ENCODE measurements at places on chromosomes 13 and 19.
A peak's percentile ranks its signal among the peaks of the same experiment; 100 is the strongest.

DNA sequence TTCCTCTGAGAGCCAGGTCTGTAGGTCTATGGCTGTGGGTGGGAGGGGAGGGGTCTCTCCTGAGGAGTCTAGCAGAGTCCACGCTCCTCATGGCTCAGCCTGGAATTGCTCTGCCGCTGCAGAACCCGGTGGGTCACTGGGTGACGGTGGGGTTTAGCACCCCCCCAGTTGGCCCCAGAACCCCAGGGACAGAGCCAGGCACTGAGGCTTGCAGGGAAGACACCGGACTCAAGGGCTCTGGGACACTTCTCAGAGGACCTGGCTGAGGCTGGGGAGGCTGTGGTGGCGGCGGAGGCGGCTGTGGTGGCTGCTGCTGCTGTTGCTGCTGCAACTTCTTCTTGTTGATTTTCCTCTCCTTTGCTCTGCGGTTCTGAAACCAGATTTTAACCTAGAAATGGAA lies 6.1 kb downstream of the CDX2 start:
- no peak for DNase-seq

DNA sequence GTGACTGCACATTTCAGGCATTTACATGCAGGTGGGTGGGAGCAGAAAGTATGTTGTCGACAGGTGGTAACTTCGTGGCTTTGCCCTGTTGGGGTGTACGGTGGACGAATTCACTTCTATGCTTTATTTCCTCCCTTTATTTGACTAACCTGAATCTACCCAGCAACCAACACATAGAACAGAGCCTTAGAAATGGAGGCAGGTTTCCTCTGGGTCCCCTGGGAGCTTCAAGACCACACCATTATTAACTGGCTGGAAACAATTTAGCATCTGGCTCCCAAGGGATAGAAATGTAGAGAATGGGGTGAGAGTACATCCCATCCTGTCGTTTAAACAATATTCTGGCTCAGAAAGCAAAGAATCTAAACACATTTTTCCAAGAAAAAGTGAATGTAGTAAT lies 244.4 kb downstream of the DLEU7 start:
- no peak for DNase-seq

GRCh38 chr13:72390909-72391308 lies 336.5 kb downstream of the MZT1 start:
- no peak for DNase-seq

DNA sequence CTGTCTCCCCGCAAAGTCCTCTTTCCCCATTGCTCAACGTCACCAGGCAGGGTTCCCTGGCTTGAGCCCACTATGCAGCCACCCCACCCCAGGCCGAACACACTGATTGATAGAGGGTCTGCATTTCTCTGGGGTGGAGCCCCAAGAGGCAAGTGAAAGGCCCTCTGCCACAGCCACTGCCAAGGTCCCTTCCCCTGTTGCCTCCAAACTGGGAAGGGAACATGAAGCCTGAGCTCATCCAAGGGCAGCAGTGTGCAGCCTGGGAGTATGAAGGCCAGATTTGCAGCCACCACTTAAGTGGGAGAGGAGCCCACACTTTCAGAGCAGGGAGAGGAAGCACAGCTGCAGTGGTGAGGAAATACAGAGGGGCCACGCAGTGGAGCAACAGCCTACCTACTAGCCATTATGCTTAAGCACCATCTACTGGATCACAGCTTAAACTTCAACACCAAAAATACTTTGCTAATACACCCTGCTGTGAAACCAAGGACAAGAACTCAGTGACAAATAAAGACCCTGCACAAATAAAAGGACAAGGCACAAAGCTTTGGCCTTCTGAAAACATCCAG lies 48.6 kb downstream of the UBL3 start:
- DNase-seq, result no peak

GRCh38 chr13:23449398-23450162 lies 16.1 kb upstream of the SACS start:
- DNase-seq, result no peak

- no peak for DNase-seq
Observed at GRCh38 chr13:90591927-90592268, 755.6 kb upstream of the MIR17HG start.

DNA sequence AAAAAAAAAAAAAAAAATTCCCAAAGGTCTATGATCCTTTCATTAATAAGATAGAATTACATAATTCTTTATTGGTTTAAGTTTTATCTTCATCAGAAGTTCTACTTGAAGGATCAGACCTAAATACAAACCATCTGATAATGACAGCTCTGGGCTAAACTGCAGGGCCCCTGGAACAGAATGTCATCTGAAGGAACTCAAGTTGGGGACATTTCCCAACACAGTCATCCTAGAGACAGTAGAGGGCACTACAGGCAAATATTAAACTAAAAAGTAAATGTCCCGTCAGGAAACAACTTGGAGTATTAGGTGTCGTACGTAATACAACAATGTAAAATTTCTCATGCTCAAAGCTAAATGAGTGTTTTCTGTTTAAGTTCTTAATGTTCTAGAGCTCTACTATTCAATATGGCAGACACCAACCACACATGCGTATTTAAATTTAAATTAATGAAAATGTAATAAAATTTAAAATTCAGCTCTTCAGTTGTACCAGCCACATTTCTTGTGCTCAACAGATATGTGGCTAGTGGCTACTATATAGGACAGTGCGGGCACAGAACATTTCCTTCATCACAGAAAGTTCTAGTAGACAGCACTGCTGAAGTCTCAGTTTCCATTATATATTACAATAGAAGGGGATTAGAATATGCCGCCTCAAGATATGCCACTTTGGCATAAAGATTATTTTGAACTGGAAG lies 21.8 kb upstream of the NAXD start:
- DNase-seq, result peak; percentile 68

DNA sequence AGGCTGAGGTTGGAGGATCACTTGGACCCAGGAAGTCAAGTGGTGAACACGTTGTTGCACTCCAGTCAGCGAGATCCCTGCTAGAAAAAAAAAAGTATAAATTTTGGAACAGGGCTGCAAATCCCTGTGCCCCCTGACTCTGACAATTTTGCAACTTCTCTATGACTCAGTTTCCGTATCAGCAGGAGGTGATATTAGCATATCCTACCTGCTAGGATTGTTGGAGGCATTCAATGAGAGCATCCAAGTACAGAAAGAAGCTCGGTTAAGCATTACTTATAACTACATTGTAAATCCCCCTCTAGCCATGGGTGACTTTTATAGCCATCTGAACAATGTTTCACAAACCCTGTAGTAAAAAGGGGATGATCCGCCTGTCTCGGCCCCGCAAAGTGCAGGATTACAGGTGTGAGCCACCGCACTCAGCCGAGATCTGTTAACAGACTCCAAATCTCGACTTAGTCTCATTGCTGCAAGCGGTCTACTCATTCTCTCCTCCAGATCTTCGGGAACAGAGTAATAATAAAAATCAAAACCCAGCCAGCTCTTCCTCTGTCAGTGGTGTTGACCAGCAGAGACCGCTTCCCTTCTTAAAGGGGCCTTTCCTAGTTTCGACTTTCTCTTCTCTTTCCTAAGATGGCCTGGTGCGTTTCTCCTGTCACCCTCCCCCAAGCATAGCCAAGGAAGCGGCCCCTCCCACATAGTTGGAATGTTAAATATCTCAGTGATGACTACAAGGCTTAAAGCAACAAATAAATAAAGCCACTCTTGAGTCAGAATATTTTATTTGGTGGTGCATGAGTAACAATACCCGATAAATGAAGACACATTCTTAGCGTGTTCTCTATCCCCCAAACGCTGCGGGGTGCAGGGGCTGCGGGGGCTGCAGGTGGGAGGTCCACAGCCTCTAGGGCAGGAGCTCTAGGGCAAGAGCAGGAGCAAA lies 10.3 kb upstream of the BICRA start:
- DNase-seq, result peak; percentile 83

DNA sequence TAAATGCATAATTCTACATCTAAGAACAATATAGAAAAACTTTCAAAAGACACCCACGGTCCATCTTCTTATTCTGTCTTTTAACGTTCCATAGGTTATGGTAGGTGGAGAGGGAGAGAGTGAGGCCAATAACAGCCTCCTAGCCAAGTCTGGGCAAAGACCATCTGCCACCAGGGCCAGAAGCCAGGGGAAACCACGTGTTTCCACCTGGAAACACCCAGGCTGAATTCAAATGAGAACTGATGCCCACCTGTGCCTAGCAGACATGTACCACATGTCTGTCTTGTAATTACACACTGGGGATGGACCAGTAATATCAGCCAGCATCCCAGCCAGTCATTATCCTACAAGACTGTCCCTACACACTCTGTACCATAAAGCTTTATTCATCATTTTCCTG lies 1573.1 kb downstream of the EFNB2 start:
- DNase-seq, result no peak

DNA sequence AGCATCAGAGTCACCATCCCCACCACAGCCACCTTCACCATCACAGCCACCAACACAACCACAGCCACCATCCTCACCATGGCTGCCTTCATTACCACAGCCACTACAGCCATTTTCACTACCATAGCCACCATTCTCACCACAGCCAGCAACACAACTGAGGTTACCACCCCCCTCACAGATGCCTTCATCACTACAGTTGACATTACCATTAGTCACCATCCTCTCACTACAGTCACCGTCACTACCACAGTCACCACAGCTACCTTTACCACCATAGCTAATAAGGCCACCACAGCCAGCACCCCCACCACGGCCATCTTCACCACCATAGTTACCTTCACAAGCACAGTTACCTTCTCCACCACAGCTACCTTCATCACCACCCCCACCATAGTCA lies 269.6 kb downstream of the DNAJC15 start:
- no peak for DNase-seq

DNA sequence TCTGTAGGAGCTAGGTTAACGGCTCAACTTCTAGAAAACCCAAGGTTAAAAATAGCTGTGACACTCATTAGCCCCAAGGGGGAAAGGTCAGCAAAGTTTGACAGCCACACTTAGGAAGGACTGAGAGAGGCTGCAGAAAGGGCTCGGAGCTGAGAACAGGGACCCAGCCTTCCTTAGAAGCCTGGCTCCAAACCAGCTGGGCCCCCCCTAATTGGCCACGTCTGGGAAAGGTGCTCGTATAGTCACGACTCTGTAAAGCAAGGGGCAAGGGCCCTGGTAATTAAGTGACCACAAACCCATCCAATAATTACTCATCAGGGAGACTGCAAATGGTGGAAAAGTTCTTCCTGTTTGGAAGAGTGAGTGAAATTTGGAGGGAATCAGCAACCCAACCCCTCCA lies 90.5 kb downstream of the RNASEH2B start:
- no peak for DNase-seq

DNA sequence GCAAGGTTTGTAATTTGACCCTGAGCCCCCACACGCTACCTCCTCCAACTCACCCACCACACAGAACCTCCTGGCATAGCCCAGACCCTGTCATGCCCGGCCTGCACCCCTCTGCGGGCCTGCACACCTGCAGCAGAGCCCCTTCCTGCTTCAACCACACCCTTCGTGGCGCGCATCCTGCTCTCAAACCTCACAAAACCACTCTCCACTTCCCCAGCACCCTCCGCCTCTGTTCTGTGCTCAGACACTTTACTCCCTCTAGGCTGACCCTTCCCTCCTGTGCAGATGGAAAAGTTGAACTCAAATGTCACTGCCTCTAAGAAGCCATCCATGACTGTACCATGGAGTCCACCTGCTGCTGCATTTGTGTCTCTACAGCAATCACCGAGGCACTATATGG lies 28.5 kb downstream of the FAAP24 start:
- DNase-seq, result no peak

DNA sequence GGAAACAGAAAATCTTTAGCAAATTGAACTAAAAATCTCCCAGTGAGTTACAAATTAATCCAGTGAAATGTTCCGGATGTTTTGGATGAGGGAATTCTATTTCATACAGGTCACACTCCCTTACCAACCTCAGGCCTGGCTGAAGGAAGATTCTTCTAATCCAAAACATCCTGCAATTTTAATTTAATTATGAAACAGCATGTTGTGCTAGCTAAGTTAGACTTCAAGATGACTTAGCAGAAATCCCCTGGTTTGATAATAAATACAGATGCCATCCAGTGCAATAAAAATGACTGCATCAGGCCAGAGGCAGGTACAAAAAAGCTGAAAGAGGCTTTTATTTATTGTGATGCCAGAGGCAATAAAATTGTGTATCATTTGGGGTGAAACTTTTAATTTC lies 96.7 kb upstream of the CLDN10 start:
- DNase-seq, result no peak
